ENCODE measurements at places on chromosomes 6 and 20.

- DNase-seq = no peak
Observed at GRCh38 chr20:4709261-4710105, 12.2 kb upstream of the PRND start.

- DNase-seq = no peak
Observed at GRCh38 chr6:6287415-6287814, 33.0 kb downstream of the F13A1 start.

DNA sequence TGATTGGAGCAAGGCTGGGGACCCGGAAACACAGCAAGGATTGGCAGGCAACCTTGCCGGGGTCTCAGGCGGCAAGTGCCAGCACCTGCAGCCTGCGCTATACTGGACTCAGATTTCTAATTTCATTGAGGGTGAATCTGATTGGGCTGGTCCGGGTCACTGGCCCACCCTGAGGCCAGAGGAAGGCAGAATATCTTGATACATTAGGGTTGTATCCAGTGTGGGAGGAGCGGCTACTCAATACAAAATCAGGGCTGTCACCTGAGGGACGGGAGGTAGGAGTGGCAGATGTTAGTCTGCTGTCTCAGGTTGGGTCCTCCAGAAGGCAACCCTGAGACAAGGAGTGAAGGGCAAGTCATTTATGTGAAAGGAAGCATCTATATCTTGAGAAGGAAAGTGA, 40.7 kb downstream of the BFSP1 start:
- no peak for DNase-seq

- DNase-seq = peak; percentile 94
Observed at GRCh38 chr6:80425089-80425823, 318.8 kb downstream of the BCKDHB start.

DNA sequence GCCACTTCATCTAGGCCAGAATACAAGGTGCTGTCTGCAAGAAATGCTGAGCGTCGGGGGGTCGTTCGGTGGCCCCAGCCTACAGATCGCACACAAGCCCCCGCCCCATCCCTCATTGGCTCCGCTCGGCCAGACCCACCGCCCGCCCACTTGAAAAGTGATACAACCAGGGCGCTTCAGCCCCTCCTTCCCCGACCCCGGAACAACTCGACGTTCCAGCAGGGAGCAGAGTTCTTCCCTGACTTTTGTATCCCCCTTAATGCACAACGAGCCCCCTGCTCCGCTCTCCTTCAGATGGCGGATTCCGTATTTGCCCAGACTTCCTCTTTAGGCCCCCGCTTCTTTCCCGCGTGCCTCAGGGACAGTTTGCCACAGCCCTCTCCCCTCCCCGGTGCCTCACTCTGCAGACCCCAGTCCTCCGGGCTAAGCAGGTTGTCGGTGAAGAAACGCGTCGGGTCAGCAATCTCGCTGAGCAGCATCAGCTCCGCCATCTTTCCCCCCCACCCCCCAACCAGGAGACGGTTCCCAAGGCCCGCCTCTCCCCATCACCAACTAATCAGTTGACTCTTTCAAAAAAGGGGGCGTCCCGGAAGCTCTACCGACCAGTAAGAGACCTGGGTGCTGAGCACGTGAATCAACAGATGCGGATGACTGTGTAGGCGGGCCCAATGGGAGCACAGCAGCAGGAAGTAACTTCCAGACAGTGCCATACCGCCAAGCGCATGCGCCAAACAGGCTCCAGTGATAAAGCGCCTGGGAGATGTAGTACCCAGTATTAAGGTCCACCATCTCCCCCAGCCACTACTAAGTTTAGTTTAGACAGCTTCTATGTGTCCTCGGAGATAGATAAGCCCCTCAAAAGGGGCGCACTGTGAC, at the start of gene ATF6B:
TSS of gene ATF6B (minus strand) at position 530 of the 876 bp plus-strand sequence. CDS start at position 491, 39 bp downstream.
- peak; percentile 100 for DNase-seq

- DNase-seq = peak; percentile 31
Observed at GRCh38 chr6:149234051-149234962, 83.2 kb upstream of the TAB2 start.

DNA sequence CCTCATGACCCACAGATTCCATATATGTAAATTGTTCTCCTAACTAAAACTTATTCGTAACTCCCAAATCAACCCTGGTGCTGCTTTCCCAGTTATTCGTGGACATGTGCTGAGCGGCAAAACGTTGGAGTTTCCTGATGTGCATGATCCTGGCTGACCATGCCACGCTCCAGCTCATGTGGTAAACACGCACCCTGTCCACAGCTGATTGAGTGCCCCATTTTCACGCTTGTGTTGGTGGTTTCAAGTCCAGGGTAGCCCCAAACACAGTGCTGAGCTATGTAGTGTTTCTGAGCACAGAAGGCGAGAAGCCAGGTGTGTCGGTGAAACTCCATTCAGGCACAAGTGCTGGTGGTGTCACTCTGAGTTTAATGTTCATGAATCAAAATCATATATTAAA, 19.1 kb upstream of the FOXC1 start:
- DNase-seq = no peak

DNA sequence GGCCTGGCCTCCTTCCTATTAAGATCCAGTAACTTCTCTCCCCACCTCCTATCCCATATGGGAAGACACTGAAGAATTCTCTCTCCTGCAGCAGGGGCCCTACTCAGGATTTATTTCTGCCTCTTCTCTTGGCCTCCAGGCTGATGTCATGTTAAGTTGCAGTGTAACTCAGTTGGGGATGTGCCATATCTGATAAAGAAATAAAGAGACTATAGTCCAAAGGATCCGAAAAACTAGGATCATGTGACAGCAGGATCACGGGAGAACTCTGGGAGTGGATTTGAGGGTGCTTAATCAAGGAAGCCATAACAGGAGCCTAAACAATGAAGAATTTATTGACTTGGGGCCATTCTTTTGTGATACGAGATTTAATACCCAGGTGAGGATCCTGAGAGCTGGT, 38.5 kb upstream of the TGM6 start:
- DNase-seq = no peak
